Renal pelvis (tissue), 12 donors: ENCODE measurements at places on chromosomes 12 and 14. TPM values are rescaled to one million over a fixed set of nuclear protein-coding genes. Genes with fewer than 3 reads are reported as not detected.

DNA sequence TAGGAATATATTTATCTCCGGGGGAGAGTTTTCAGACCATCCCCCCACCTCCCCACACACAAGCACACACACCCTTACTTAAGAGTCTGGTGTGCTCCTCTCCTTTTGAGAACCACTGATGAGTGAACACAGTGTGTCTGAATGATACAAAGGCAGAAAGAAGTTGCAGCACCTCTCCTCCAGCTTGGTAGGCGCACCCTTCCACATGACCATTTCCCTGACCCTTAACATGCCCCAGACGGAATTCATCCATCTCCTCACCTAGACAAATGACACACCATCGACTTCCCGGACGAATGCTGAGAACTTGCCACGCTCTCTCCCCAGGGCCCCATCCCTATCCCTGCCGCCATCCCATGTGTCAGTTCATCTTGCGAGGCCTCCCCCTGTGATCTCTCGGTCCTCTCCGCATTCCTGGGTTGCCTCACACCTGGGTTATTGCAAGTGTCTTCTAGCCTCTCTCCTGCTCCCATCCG, 3.9 kb downstream of the TNFRSF1A start:
- DNase-seq = no peak

DNA sequence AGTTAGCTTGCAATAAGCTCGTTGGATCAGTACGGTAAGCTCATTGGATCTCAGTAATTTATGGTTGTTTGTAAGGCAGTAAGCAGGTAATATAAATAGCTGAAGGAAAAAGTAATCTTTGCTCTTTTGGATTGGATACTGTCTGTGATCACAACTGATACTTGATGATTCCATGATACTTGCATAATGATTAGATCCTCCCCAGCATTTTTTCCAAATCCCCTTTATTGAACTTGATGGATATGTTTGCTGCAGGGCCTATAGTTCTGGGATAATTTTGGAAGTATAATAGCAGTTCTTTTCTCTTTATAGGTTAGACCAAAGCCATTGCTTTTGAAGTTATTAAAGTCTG, 5.2 kb downstream of the MDM2 start:
- no peak for DNase-seq

SERPINA12 gene
- polyA plus RNA-seq = 0.65 TPM

RAN gene
- 720 TPM for polyA plus RNA-seq

- DNase-seq = no peak
Measured at GRCh38 chr12:54565986-54566544, 16.7 kb downstream of the PDE1B start.

CLEC14A gene
- polyA plus RNA-seq = 17.3 TPM

DNA sequence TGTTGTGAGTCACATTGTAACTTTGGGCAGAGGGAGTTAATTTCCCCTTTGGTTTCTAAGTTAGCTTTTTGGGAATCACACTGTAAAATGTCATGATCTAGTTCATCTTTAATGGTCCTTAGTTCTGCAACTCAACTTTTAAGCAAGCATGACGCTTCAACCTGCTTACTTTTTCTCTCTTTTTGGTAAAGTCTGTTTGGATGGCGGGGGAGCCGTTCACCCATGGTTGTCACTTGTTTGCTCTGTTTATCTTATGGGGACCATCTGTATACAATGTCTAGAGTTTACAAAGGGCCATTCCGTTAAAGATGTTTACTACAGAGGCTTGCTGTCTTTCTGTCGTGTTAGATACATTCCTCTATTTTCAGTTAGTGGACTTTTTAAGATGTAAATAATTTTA, 172.0 kb downstream of the SRGAP1 start:
- DNase-seq = no peak

- DNase-seq = no peak
Measured at GRCh38 chr12:89319122-89319521, 33.2 kb downstream of the DUSP6 start.

TSPAN19 gene
- polyA plus RNA-seq = 0.38 TPM

ABCD2 gene
- 0.07 TPM for polyA plus RNA-seq

GRCh38 chr12:124774054-124774461, 89.6 kb downstream of the SCARB1 start:
- no peak for DNase-seq

GRCh38 chr12:57539134-57539768, 7.7 kb downstream of the DCTN2 start:
- DNase-seq = no peak
